NCI-H510A treated with DMSO at 0.1 percent for 48 hours (cell line): ENCODE measurements at places on chromosomes 6 and 20.

DNA sequence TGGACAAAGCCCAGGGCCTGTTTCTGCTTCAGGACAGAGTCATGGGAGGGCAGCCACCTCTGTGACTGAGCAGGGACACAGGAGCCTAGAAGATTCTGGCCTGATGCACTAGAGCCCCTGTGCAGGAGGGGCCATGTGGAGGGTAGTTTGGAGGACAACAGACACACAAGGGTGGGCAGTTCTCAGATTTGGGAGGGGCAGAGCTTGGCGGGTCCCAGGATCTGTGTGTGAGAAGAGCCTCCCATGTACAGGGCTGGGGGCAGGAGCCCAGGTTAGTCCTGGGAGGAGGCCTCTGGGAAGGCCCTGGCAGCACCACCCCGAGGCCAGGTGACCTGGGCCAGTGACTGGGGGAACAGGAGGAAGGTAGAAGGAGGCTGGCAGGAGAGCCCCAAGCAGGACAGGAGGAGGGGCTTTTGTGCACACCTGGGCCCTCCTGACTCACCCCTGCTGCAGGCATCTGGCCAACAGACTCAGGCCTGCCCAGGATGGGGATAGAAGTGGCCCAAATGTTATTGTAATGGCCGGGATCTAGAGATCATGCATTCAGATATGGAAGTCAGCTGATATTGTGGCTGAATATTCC lies 1.4 kb upstream of the ULBP3 start:
- DNase-seq: no peak

DNA sequence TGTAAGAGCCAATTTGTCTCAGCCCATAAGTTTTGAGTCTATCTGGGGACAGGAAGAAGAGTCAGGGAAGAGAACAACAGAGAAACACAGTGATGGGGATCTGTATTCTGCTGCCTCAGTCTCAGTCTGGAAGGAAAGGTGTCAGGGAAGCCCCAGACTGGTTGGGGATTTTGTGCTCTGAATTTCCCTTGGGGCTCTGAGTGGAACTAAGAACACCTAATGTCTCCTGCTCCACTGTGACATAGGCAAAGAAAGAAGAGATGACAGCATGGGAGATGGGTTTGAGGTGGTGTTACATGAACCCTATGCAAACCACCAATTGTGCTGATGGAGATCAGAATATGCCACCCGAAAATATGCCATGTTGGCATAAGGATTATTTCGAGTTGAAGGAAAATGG lies 139.5 kb upstream of the MYLIP start:
- no peak for DNase-seq

GRCh38 chr6:138035070-138035469 lies 72.1 kb downstream of the PERP start:
- DNase-seq: peak; percentile 76

GRCh38 chr6:110951986-110952794 lies 6.3 kb upstream of the GTF3C6 start:
- DNase-seq: no peak

- DNase-seq: no peak
Observed at GRCh38 chr6:135320721-135321621, 139.9 kb downstream of the MYB start.

GRCh38 chr6:149393002-149393679 lies 6.9 kb upstream of the SUMO4 start:
- no peak for DNase-seq

- DNase-seq: no peak
Observed at GRCh38 chr6:107662333-107662732, 161.8 kb downstream of the SCML4 start.

- no peak for DNase-seq
Observed at GRCh38 chr20:38447251-38447661, 12.1 kb upstream of the SNHG17 start.
